ENCODE measurements at places on chromosomes 12 and 14.
A peak's percentile ranks its signal among the peaks of the same experiment; 100 is the strongest.

GRCh38 chr12:40241741-40242140, 16.9 kb downstream of the LRRK2 start:
- no peak for DNase-seq

DNA sequence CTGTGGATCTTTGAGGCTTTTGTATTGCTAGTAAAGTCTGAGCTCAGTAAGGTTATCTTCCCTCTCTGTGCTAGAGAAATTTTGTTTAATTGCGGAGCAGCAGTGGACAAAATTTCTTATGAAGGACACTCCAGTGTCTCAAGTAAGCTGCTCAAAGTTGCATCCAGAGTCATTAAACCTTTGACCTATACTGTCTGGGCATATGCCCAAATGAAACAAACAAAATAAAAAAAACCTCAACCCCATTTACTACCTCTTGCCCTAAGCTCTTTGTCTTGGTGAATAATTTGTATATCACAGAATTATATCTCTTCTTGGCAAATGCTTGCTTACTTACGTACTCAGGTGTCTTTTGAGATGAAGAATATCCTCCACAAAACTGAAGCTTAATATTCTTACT, 465.2 kb downstream of the SOX5 start:
- DNase-seq, result no peak

- no peak for DNase-seq
These were observed 115.3 kb downstream of the PDE6H start for GRCh38 chr12:15088105-15088504.

- no peak for DNase-seq
These were observed 50.5 kb downstream of the TTC9 start for GRCh38 chr14:70692210-70692609.

GRCh38 chr12:9198012-9198411, 10.2 kb downstream of the PZP start:
- DNase-seq, result no peak

GRCh38 chr14:73269729-73270531, 32.6 kb downstream of the PAPLN start:
- peak; percentile 53 for DNase-seq

- no peak for DNase-seq
These were observed 39.0 kb downstream of the GPR68 start for GRCh38 chr14:91205459-91205858.

- DNase-seq, result no peak
These were observed 108.1 kb downstream of the GLT1D1 start for GRCh38 chr12:128961308-128961902.

- DNase-seq, result no peak
These were observed 73.6 kb upstream of the REP15 start for GRCh38 chr12:27622436-27623195.

GRCh38 chr12:62516927-62517326, 50.3 kb downstream of the MON2 start:
- no peak for DNase-seq
